ENCODE measurements at places on chromosomes 4 and X.

DNA sequence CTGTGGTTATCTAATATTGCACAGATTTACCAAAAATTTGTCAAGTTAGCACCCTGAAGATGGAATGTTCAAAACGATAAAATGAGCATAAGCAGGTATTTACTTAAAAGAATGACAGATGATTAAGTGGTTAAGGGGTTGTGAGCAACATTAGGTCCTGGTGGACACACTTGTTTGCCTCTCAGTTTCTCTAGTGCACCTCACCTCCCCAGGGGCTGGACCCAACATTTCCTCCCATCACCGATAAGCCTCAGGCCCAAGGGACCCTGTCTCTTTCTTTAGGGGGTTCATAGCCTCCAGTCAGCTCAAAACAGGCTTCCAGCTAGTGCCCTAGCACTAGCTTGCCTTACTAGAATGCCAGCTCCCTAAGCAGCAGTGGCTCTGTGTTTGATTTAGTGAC lies 88.0 kb downstream of the ATP11C start:
- DNase-seq = no peak

- no peak for DNase-seq
Measured at GRCh38 chrX:38627683-38628082, 66.3 kb downstream of the TSPAN7 start.

DNA sequence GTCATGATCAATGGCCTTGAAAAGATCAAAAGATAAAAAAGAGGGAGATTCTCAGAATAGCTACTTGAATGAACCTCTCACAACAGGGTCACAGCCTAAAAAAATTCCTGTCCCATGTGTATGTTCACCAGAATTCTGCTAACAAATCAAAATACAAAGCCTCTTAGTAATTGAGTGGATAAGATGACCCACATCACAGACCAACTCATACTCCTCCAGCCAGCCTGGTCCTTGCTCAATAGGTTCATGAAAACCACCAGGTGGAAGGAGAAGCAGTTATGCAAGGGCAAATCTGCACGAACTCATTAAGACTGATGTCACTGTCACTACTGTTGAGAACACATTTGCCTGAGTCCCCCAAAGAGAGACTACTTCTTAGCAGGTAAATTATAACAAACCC lies 21.5 kb downstream of the WDFY3 start:
- DNase-seq = no peak

DNA sequence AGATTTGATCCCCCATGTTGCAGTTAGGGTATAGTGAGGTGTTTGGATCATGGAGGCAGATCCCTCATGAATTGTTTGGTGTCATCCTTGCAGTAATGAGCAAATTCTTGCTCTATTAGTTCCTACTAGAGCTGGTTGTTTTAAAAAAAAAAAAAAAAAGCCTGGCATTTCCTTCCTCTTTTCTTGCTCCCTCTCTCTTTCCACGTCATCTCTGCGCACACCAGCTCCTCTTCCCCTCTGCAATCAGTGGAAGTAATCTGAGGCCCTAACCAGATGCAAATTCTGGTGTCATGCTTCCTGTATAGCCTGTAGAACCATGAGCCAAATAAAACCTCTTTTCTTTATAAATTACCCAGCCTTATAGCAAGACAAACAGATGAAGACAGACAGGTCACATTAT lies 24.5 kb downstream of the WDR17 start:
- no peak for DNase-seq

DNA sequence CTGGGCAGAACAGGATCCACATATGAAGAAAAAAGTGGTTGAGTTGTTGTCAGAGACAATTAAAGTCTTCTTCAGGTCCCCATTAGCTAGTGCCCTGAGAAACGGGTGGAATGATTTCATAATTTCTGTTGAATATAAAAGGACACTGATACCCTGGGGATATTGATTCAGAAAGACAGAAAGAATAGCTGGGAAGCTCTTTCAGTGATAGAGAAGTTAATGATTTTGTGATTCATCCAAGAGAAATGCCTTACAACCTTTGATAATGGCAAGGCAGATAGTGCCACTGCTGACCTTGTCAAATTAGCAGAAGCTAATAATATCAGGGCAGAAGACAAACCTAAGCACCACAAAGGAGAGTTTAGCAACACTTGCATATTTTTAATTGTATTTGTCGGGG lies 37.9 kb downstream of the UNC5C start:
- DNase-seq = no peak

GRCh38 chrX:9340598-9341290 lies 124.1 kb upstream of the TBL1X start:
- no peak for DNase-seq

DNA sequence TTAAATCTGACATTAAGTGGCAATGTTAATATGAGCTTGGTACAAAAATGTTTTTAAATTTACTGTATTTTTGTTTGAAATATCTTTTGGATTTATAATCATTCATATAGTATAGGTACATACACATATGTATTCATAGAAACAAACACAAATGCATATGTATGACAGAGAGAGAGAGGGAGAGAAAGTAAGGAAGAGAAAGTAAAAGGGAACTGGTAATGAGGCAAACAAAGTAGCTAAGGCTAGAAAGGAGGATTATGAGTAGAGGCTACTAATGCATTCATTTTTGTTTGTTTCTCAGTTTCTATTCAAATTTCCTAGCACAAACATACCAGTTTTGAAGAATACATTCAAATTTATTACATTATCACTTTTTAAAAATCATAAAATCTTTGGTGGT lies 132.4 kb downstream of the GLRA3 start:
- no peak for DNase-seq

DNA sequence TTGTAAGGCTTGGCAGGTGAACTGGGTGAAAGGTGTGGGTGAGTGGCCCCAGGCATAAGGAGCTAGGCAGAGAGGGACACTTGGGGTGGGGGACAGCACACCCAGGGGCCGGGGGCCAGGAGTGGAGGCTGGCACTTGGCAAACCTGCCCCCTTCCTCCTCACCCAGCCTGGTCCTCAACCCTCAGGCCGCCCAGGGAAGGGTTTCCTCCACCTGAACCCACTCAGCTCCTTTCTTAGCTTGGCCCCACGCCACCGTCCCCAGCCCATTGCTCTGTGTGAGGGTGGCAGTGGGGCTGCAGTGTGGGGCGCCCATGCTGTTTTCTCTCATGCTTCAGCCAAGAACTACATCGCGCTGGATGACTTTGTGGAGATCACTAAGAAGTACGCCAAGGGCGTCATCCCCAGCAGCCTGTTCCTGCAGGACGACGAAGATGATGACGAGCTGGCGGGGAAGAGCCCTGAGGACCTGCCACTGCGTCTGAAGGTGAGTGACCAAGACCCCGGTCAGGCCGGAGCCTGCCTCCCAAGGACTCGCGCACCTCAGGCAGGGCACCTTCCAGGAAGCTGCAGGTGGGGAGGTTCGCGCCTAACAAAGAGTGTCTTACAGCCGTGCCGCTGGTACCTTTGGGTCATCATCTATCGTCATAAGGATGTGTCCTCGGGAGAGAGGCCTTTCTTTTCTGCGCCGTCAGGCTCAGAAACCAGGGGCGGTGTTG lies 25.2 kb downstream of the WFS1 start:
- no peak for DNase-seq

DNA sequence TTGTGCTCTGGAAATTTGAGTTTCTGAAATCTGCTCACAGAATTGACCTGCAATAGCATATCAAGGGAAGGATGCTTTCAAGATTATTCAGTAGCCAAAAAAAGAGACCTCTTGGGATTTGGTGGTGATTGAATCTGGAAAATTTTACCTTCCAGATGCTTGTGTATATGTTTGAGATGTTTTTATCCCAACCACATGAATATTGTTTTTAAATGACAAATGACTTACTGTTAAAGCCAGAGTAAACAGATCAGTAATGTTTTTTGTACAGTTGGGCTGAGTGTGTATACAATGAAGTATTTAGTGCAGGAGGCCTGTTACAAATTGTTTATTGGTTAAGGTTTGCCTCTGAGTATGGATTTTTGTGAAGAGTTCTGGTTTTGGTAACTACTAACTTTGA lies 126.5 kb downstream of the CBR4 start:
- no peak for DNase-seq

All from CD4-positive, alpha-beta T cell (primary cell).